LHCN-M2 (cell line): ENCODE measurements at places on chromosomes 7 and 10. TPM values are rescaled to one million over a fixed set of nuclear protein-coding genes. Genes with fewer than 3 reads are reported as not detected.

FAM180A gene
- 3.7 and 4.1 TPM in 2 replicates for total RNA-seq

LIPN gene
- not detected in 2 replicates for total RNA-seq

ABCB1 gene
- total RNA-seq: 0.29 and 0.38 TPM in 2 replicates

WASL gene
- total RNA-seq: 22.5 and 26.9 TPM in 2 replicates

WEE2 gene
- not detected in 2 replicates for total RNA-seq

CUZD1 gene
- 2.5 and 4.8 TPM in 2 replicates for total RNA-seq

ZNF138 gene
- 9.1 and 11.3 TPM in 2 replicates for total RNA-seq

UNC5B gene
- 0.13 and 0.34 TPM in 2 replicates for total RNA-seq

LRRC17 gene
- 1,139 and 1,308 TPM in 2 replicates for total RNA-seq

CHN2 gene
- total RNA-seq: not detected in 2 replicates

LOXL4 gene
- 0.19 and 0.46 TPM in 2 replicates for total RNA-seq

TSPAN12 gene
- 6.2 and 6.4 TPM in 2 replicates for total RNA-seq

ACBD7 gene
- total RNA-seq: 2.0 and 2.1 TPM in 2 replicates

DNA sequence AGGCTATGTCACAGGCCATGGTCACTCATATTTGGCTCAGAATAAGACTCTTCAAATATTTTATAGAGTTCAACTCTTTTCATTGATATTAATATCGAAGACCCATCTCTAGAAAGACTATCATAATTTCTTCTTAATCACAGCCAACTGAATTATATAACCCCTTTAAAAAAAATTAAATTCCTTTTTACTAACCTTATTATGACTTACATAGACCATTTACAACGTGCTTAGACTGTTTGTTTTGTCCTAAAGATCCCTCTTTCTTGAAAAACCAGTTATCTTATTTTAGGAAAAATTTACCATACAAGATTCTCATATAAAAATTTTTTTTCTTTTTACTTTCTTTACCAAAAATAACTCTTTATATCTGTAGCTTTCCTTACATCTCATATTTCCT is 10.2 kb upstream of the TMEM254 start:
- DNase-seq: no peak

GRCh38 chr10:132546567-132547420 is 9.2 kb downstream of the INPP5A start:
- DNase-seq: no peak

DNA sequence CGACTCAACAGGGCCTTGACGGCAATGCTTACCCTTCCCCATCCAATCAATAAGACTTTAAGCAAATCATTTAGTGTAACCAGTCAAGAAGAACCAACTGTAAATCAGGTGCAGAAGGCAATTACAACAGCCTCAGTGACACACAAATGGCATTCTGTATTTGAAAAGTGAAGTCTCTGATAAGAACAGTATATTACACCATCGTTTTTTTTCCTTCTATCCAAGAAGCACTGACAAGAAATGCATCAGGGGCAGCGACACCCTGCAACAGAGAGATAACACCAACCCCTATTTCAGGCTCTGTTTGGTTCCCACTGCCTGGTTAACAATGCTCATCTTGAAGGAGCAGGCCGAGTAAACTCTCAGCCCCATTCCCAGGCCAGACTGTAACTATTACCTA is 204.0 kb upstream of the AOAH start:
- DNase-seq: no peak

DNA sequence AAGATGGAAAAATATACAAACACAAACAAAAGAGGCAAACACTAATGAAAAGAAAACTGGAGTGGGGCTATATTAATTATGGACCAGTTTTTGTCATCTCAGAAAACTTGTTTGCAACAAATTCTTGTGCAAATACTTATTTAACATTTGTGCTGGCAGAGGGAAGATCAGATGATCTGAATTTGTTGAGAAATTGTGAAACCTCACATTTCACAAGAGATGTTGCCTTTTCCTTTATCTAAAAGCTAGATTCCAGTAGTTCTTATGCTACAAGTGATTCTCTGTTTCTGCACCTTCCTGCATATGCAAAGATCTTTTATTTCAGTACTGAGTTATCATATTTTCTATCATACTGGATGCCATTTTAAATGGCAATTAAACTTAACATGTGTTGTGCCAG is 320.7 kb downstream of the SUGCT start:
- no peak for DNase-seq

- no peak for DNase-seq
These were observed 304.3 kb upstream of the ZMIZ1 start for GRCh38 chr10:78764436-78764835.

DNA sequence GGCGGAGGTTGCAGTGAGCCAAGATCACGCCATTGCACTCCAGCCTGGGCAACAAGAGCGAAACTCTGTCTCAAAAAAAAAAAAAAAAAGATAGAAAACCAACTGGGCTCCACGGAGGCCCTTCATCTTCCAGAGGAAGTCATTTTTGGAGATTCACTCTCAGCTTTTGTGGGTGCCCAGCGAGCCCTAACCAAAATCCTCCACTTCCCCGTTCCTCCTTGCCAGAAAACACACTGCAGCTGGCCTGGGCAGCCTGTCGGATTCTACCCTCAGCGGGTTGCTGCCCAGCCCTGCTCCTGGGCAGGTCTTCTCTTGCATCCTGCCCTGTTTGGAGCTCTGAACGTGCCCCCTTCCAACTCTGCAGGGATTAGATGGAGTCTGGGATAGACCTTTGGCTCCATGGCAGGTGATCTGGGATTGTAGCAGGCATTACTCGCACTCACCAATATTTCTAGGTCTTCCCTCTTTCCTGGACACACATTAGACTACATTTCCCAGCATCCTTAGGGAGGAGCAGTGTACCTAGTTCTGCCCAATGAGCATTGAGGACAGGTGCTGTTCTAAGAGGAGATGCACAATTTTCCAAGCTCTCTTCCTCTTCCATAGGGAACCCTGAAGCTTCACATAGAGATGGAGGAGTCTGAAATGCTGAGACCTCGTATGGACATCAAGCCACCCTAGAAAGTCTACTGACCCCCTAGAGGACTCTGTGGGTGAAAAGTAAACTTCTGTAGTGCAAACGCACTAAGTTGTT is 4.6 kb downstream of the GRID2IP start:
- DNase-seq: no peak

GRCh38 chr10:117373823-117374505 is 1.3 kb downstream of the PDZD8 start:
- DNase-seq: peak; percentile 52

- DNase-seq: no peak
These were observed 93.0 kb downstream of the ARHGAP22 start for GRCh38 chr10:48511875-48512231.

GRCh38 chr10:92213049-92213448 is 77.8 kb downstream of the CPEB3 start:
- no peak for DNase-seq

- no peak for DNase-seq
These were observed 35.3 kb upstream of the SEPHS1 start for GRCh38 chr10:13383399-13383761.

DNA sequence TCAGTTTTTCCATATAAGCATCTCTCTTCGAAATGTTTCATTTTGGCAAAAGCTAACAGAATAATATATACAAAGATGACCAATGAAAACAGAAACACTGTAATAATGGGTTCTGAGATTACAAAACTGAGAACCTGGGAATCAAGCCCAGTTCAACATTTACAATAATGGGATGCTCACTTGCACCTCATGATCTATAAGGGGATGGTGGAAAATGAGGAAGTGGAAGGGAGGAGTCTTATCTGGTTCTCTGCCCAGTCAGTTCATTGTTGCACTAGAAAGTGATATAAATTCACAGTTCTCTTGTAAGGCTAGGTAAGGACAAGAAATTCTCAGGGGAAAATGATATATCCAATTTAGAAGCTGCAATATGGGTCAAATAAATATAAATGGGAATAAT is 31.7 kb upstream of the RHOBTB1 start:
- no peak for DNase-seq

GRCh38 chr10:14001298-14002040 is 329.3 kb downstream of the FRMD4A start:
- no peak for DNase-seq

DNA sequence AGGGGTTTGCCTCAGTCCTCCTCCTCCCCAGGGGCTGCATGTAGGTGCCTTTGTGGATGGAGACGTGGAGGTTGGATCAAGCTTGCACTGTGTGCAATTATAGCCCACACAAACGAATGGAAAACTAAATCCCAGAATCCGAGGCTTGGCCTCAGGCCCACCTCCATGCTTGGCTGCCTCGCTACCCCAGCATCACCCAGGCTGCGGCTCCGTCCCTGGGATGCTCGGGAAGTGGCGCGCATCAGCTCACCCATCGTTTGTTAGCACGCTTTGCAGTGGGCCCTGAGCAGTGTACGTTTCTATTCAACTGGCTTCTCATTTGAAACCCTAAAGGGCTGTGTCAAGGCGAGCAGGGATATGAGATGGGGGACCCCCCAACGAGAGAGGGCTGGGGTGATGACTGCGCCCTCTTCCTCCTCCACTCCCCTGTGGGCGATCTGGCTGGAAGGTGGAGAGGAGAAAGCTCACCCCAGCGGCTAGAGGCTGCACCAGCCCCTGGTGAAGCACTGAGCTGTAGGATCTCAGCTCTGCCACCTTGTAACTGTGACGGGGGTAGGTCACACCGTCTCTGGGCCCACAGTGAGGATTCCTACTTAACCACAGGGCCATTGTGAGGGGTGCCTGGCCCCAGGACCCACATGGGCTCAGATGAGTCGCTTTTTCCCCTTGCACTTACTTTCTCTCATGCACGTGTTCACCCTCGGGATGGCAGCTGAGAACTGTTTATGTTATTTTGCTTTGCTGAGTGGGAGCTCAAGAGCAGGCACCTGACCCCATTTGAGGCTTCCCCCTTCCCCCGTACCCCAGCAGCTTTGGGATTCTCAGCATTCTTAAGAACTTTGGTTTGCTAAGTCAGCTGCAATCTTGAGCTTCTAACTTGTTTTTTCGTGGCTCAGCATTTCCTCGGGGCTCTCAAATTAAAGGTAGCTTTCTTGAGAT is 12.7 kb upstream of the BTBD16 start:
- DNase-seq: peak; percentile 65

DNA sequence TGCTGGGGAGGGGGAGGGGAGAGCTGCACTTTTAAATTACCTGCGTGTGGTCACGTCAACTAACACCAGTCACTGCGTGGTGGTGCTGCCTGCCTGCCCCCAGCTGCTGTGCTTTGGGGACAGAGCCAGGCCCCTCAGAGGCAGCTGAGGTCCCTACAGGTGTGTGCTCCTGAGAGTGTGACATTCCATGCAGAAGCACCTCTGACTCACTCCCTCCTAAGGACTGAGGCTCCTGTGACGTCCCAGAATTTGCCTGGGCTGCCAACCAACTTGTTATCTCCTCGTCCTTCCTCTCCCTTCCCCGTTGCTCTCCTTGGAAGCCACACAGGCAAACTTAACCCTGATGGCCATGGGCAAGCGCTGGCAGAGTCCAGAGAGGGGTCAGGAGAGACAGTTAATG is 563.0 kb downstream of the PARD3 start:
- no peak for DNase-seq

DNA sequence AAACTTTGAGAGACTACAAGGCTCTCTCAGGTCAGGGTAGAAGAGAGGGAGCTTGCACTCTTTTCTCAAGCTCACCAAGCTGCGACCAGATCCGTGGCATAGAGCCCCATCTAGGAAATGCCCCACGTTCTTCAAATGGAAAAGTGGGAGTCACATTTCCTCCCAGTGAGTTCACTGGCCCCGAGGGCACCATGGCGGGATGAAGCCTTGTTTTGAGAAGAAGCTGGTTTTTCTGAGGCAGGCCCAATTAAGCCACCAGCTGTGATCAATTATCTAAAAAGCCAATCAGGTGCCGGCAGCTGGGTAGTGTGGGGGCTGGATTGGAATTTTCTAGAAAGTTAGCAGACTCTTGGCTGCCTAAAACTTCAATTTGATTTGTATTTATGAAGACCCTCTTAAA is 101.4 kb downstream of the ZNF365 start:
- DNase-seq: no peak

DNA sequence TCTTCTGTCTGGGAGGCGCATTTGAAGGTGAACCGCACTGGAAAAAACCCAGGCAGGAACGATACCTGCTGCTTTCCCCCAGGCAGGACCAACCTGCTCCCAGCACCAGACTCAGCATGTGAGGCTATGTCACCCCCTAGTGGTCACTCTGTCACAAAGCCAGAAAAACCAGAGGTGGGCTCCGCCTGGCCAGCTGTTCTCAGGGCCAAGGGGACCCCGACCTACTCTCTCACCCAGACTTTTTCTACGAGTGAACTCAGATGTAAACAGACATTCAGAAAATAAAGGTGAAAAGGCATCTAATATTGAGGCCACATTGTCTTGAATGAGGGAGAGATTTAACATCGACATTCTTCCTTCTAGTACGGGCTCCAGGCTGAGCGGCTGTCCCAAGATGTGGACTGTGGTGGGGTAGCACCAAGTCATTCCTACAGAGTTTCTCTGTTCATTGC is 117.3 kb downstream of the PRKAG2 start:
- DNase-seq: peak; percentile 63

- peak; percentile 79 for DNase-seq
These were observed 42.3 kb downstream of the ARID5B start for GRCh38 chr10:61943674-61944378.

DNA sequence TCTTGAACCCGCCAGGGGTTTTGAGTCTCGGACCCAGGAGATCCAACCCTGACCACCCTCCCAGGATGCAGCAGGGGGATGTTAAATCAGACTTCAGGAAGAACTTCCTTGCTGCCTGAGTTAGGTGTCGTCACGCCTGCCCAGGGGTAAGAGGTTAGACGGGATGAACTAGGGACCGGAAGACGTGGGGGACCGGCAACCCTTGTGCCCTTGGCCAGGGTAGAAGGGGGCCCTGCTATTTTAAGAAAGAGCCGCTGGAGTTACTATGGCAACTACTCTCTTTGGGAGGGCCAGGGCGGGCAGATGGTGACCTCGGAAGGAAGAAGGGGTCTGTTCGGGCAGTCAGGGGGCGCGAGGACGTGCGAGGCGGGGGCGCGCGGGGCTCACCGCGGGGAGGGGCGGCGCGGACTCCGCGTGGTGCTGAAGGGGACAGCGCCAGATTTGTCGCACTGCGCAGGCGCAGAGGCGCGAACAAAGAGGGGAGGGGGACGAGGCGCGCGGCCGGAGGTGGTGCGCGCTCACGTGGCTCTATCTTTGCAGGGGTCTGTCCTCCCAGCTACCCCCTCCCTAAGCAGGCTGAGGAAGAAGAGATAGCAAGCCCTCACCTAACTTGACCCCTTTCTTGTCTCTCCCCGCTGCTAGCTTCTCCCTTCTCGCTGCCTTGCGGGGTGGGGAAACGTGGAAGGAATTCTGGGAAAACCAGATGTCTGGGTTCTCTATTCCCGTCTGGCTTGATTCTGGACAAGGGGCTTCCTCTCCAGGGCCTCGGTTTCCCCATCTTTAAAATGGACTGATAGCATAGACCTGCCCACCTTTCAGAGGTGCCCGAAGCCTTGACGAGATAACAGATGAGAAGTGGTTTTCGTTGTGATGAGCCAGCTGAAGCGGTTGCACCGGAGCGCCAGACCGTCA is 940 bp upstream of the PSD start:
- DNase-seq: peak; percentile 10

GRCh38 chr10:133516057-133516456 is 11.1 kb upstream of the CYP2E1 start:
- DNase-seq: peak; percentile 5

DNA sequence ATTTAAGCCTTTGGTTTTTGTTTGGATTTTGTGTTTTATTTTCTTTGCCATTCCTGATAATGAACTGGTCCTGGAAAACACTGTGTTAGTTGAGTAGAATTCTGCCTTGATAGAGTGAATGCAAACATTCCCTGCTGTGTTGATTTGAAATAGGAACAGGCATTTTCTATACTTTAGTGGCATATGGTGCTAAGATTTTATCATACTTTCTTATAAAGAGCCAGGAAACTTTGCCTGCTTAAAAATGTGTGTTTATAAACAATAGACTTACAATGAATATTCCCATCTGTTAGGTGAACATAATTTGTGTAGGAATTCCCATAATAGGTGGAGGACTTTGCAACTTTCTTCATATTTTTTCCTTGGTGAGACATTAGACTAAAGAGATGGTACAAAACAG is 333.3 kb downstream of the SDK1 start:
- DNase-seq: no peak
